ENCODE measurements at places on chromosomes 11 and 22. TPM values are rescaled to one million over a fixed set of nuclear protein-coding genes. Genes with fewer than 3 reads are reported as not detected.
A peak's percentile ranks its signal among the peaks of the same experiment; 100 is the strongest.

GRCh38 chr22:35940166-35940565 is 88.5 kb downstream of the RBFOX2 start:
- DNase-seq: no peak
- H3K27ac ChIP-seq: no peak overlapping the region
- peaks cover 5% of the 10 kb centered on the region for H3K36me3 ChIP-seq
- H3K27me3 ChIP-seq: no peaks in the 10 kb centered on the region
- peaks cover 8% of the 10 kb centered on the region for H3K4me1 ChIP-seq

- no peak overlapping the region for H3K4me3 ChIP-seq
- DNase-seq: no peak
- no peak overlapping the region for H3K27ac ChIP-seq
- H3K27me3 ChIP-seq: peaks cover 21% of the 10 kb centered on the region
Measured at GRCh38 chr11:69986830-69987229, 91.3 kb upstream of the ANO1 start.

DNA sequence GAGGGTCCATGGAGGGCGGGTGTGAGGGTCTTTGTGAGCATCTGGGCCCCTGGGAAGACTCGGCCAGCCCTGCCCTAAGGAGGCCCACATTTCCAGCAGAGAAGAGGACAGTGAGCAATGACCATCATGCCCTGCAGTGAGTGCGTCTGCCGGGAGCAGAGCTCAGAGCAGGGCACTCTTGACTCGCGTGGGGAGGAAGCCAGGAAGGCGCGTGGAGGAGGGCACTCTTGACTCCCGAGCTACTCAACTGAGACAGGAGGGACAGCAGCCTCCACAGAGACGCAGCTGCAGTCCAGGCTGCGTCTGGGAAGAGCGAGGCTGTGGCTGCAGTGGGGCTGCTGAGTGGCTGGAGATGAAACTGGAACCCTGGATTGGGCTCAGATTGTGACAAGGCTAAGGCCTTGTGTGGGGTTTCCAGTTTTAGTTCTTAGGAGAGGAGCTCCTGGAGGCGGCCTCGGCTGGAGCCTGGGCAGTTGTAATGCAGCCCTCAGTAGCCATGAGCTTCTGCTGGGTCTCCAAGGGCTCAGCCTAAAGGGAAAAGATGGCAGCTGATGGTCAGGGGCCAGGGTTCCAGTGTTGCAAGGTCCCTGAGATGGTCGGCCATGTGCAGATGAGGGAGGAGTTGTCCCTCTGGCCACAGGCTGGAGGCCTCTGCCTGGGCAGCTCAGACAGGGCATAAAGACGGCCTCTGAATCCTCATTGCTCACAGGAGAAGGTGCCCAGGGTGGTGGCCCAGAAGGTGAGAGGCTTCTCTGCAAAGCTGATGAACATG is 264.7 kb upstream of the B3GAT1 start:
- no peaks in the 10 kb centered on the region for H3K4me1 ChIP-seq
- no peaks in the 10 kb centered on the region for H3K36me3 ChIP-seq
- no peak overlapping the region for H3K4me3 ChIP-seq
- no peak for DNase-seq
- H3K27me3 ChIP-seq: peaks cover 8% of the 10 kb centered on the region

- no peaks in the 10 kb centered on the region for H3K36me3 ChIP-seq
- no peak overlapping the region for H3K27ac ChIP-seq
- no peaks in the 10 kb centered on the region for H3K27me3 ChIP-seq
- no peak for DNase-seq
- peaks cover 20% of the 10 kb centered on the region for H3K4me1 ChIP-seq
Measured at GRCh38 chr11:35764417-35764816, 101.8 kb downstream of the TRIM44 start.

DNA sequence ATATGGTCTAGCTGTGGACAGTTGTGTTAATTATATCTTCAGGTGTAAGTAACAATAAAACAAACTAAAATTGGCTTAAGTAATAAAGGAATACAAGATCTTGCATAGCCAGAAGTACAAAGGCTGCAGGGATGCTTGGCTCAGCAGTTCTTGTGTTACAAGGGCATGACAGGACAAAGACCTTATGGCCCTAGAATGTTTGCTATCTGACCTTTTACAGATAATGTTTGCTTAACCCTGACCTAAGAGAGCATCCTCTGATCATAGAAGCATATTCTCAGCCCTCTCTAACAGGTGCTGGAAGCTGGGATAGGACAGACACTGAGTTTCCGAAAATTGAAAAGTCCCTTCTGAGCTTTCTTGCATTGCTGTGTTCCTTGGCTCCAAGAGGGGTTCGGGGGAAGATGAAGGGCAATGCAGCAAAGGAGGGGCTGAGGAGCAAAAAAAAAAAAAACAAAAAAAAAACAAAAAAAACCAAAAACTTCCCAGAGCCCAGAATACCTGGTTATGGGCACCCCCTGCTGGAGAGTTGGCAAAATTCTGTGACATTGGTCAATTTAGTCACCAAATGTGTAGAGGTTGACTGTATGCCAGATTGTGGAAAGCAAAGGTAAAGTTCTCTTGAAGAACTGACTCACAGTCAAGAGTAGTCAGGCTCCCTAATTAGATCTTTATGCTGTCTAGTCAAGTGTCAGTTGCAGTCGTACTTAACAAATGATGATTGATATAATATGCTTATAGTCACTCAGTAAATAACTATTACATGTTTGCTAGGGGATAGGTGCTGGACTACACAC is 10.4 kb upstream of the HIKESHI start:
- H3K27ac ChIP-seq: no peak overlapping the region
- no peaks in the 10 kb centered on the region for H3K27me3 ChIP-seq
- no peaks in the 10 kb centered on the region for H3K36me3 ChIP-seq
- peak; percentile 69 for DNase-seq

- H3K36me3 ChIP-seq: no peaks in the 10 kb centered on the region
- H3K4me3 ChIP-seq: no peak overlapping the region
- no peaks in the 10 kb centered on the region for H3K4me1 ChIP-seq
- H3K27me3 ChIP-seq: no peaks in the 10 kb centered on the region
Measured at GRCh38 chr22:17479135-17479534, 84.2 kb upstream of the SLC25A18 start.

- H3K4me3 ChIP-seq: no peak overlapping the region
- H3K36me3 ChIP-seq: no peaks in the 10 kb centered on the region
- peak; percentile 80 for DNase-seq
Measured at GRCh38 chr22:23047265-23047664, 23.1 kb upstream of the GNAZ start.

DNA sequence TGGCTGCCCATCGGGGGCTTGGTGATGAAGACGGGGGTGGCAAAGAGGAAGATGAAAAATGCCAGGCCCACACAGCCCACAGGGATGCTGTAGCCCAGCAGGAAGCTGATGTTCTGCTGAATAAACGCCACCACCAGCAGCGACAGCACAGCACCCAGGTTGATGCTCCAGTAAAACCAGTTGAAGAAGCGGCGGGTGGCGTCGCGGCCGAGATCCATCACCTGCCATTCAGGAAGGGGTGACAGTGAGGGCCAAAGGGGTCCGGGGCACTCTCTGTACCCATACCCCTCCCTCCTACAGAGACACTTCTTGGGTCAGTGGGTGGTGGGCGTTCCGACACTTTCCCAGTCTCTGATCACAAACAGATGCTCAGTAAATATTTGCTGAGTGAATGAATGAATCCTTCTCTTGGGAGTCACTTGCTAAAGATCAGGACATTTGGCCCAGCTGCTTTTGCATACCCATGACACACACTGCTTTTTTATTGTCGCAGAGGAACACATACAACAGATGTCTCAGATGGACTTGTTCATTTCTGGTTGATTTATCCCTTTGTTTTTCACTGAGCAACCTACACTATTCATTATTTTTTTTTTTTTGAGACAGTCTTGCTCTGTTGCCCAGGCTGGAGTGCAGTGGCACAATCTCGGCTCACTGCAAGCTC is 5.2 kb downstream of the SLC15A3 start:
- peaks cover 38% of the 10 kb centered on the region for H3K4me1 ChIP-seq
- no peak overlapping the region for H3K4me3 ChIP-seq
- no peaks in the 10 kb centered on the region for H3K27me3 ChIP-seq
- peaks cover 47% of the 10 kb centered on the region for H3K36me3 ChIP-seq
- no peak for DNase-seq
- no peak overlapping the region for H3K27ac ChIP-seq

GRCh38 chr11:11966354-11966741 is 42.1 kb downstream of the DKK3 start:
- no peak overlapping the region for H3K27ac ChIP-seq
- DNase-seq: no peak
- no peaks in the 10 kb centered on the region for H3K27me3 ChIP-seq

- no peak overlapping the region for H3K4me3 ChIP-seq
- peaks cover 35% of the 10 kb centered on the region for H3K27me3 ChIP-seq
- no peaks in the 10 kb centered on the region for H3K36me3 ChIP-seq
Measured at GRCh38 chr11:45096636-45097035, 49.8 kb upstream of the PRDM11 start.

DNA sequence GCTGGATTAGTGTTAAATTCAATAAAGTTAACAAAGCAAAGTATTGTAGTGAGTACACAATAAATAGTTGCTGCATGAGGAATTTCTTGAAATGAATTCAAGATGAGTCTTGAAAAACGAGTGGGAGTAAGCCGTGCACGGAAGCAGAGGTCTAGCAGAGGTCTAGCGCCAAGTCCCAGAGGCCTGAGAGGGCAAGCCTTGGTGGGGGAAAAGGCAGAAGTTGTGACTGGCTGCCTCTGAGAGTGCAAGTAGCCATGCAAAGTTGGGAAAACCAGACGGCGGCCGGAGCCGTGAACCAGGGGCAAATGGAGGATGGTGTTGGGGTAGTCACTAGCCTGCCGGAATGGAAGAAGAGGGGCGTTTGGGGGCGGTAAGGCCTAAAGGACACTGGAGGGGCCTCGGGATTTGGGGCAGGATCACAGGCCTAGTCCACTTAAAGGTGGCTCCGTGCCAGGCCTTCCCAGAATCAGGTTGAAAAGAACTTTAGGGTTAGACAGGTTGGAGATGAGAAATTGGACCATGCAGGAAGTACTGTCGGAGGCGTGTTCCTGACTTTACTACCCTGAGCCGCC is 379 bp upstream of the SLC3A2 start:
- no peaks in the 10 kb centered on the region for H3K27me3 ChIP-seq
- peaks cover 55% of the 10 kb centered on the region for H3K4me1 ChIP-seq
- DNase-seq: peak; percentile 76

DNA sequence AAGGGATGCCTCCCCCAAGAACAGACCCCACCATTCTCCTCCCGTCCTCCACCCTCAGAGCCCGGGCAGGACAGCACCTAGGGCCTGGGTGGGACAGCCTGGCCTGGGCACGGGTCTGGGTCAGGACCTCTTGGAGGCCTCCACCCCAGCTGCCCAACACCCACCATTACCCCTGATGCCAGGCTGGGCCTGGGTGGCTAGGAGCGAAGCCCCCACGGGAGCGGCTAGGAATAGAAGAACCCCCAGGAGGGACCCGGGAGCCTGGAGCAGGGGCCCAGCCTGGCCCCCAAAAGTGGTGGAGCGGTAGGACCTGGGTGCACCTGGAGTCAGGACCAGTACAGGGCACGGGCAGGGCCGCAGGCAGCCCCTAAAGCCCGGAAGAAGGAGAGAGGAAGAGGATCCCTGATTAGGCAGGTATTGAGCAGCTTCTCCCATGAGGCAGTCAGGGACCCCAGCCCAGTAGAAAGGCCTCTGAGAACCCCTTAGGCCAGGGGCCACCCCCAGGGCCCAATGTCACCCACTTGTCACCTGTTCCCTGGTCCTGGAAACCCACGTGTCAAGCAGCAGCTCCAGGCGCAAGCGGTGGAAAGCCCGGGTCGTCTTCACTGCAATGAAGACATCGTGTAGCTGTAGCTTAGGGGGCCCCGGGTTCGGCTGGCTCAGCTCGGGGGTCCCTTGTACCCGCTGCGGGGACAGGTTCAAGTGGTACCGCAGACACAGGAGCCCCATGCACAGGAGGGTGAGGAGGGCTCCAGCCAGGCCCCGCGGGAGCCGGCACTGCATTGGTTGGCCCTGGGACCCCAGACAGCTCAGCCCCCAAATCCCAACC is 575 bp downstream of the MFNG start:
- peaks cover 4% of the 10 kb centered on the region for H3K27me3 ChIP-seq
- DNase-seq: no peak
- peak overlapping the region; percentile 45 for H3K4me3 ChIP-seq
- peaks cover 11% of the 10 kb centered on the region for H3K36me3 ChIP-seq
- peak overlapping the region; percentile 83 for H3K27ac ChIP-seq

- H3K27ac ChIP-seq: no peak overlapping the region
- no peak overlapping the region for H3K4me3 ChIP-seq
- H3K27me3 ChIP-seq: no peaks in the 10 kb centered on the region
- H3K4me1 ChIP-seq: no peaks in the 10 kb centered on the region
- DNase-seq: no peak
Measured at GRCh38 chr11:17218403-17218802, 10.6 kb upstream of the PIK3C2A start.

GRCh38 chr11:130581646-130582045 is 133.2 kb downstream of the ADAMTS15 start:
- H3K4me1 ChIP-seq: no peaks in the 10 kb centered on the region
- no peak overlapping the region for H3K4me3 ChIP-seq
- peak overlapping the region; percentile 63 for H3K27ac ChIP-seq
- no peak for DNase-seq

GRCh38 chr11:17529844-17530185 is 14.4 kb downstream of the USH1C start:
- H3K36me3 ChIP-seq: no peaks in the 10 kb centered on the region
- H3K4me3 ChIP-seq: no peak overlapping the region
- no peak for DNase-seq
- H3K27me3 ChIP-seq: peaks cover 6% of the 10 kb centered on the region

DNA sequence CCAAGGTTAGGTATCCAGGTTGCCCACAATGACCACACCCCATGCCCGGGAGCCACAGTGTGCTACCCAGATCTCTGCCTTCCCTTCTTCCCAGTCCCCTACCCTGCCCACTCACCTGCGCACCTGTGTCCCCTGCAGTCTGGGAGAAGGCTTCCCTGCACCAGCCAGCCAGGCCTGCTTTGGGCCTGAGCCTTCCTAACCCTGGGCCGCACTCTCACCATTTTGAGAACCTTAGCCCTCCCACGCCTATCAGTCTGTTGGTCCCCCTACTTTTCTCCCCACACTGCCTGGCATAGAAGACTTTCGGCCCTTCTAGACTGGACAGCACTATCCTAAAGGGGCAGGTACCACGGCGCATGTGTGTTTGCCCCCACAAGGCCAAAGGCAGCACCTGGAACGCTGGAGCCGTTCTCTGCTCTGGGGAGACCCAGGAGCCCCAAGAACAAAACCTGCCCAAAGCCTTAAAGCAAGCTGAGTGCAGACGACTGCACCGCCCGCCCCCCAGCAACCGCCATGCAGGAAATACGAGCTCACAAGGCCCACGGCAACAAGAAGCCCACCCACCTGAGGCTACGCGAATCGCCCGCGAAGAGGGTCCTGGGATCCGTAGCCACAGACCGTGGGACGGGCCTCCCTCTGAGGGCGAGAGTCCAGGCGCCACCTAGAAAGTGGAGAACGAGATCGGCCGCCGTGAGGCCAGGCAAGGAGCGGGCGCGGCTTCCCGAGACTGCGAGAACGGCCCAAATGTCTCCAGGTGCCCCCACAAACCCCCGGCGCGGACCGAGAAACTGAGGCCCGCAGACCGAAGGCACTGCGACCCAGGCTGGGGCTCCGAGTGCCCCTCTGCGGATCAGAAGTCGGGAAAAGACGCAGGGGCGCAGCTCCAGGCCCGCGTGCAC is 546 bp downstream of the GNB1L start:
- peaks cover 17% of the 10 kb centered on the region for H3K36me3 ChIP-seq
- DNase-seq: peak; percentile 25
- peaks cover 42% of the 10 kb centered on the region for H3K4me1 ChIP-seq
- peak overlapping the region; percentile 80 for H3K4me3 ChIP-seq
- H3K27ac ChIP-seq: peak overlapping the region; percentile 94
- H3K27me3 ChIP-seq: no peaks in the 10 kb centered on the region

PACS1 gene
- 129 TPM for total RNA-seq

LRP5 gene
- total RNA-seq: 122 TPM

SSH3 gene
- 23.5 TPM for total RNA-seq

HPX gene
- not detected for total RNA-seq

DUSP8 gene
- total RNA-seq: 1.3 TPM

MPZL3 gene
- 8.8 TPM for total RNA-seq

CATSPERZ gene
- total RNA-seq: 11.3 TPM

TMEM191C gene
- total RNA-seq: 69.2 TPM

Measured in stomach (tissue), 19 donors.